BE2C (cell line): ENCODE measurements at places on chromosomes 16 and 17.
A peak's percentile ranks its signal among the peaks of the same experiment; 100 is the strongest.

- DNase-seq: no peak
These were observed 92.5 kb upstream of the RBL2 start for GRCh38 chr16:53341792-53342191.

GRCh38 chr17:77865112-77865611 is 93.3 kb upstream of the TNRC6C start:
- peak; percentile 89 for DNase-seq

GRCh38 chr16:57997528-57998265 is 2.8 kb downstream of the ZNF319 start:
- peak; percentile 9 for DNase-seq

GRCh38 chr16:48117217-48118105 is 38.3 kb downstream of the ABCC12 start:
- DNase-seq: peak; percentile 82

DNA sequence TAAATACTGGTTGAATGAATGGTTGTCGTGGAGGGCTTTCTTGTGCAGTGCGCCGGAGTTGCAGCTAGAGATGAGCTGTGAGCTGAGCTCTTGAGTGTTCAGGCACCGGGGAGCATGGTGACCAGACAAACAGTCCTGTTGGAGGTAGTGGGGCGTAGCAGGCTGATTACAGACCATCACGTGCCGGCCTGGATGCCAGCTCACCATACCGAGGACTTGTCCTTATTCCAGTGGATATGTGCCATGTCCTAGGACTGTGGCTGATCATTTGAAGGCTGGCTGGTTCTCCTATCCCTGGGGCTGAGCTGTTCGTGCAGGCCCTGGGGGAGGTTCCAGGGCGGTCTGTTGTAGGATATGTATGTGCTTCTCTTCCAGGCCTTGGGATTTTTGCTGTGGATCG is 60.0 kb downstream of the ABCC1 start:
- DNase-seq: peak; percentile 83

GRCh38 chr17:39186481-39187002 is 10.9 kb downstream of the CACNB1 start:
- DNase-seq: peak; percentile 47

DNA sequence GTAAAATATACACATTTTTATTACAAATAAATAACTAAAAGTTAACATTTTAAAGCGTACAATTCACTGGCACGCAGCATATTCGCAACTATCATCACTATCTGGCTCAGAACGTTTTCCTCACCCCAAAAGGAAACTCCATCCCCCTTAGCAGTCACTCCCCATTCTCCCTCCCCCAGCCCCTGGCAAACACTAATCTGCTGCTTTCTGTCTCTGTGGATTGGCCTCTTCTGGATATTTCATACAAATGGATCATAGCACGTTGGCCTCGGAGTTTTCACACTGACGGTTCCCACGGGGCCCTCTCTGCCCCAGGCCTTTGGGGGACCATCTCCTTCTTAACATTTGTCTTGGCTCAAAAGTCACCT is 64.6 kb downstream of the RTN4RL1 start:
- no peak for DNase-seq

DNA sequence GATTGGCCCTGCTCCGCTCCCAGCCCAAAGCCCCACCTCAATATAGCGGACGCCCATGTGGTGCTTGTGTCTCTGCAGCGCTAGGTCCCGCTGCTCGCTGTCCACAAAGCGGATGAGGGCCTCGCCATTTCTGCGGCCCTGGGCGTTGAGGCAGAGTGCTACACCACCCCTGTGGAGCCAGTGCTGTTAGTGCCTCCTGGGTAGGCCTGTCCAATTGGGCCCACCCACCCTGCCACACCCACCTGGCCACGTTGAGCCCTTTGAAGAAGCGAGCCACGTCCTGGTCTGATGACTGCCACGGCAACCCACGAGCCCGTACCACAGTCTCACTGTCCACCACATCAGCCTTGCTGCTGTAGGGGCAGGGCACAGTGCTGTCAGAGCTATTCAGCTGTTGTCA is 3.6 kb downstream of the ESRP2 start:
- DNase-seq: no peak

DNA sequence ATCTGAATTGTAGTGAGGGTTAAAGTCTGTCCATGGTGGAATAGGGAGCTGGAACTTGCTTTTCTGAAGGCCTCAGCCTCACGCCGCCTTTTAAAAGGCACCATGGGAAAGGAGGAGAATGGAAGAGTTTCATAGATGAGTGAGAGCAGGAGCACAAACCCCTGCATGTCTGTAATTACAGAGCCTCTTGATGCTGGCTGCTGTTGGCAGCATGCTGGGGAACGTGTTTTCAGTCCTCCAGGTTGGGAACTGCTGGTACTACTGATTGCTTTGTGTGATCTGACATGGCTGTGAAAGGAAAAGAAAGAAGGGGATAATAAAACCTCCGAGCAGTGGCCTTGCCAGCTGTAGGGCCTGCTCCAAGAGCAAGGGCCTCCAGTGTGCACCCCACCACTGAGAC is 16.8 kb upstream of the DYNLL2 start:
- DNase-seq: no peak

GRCh38 chr17:27477050-27477888 is 21.0 kb downstream of the KSR1 start:
- DNase-seq: no peak

DNA sequence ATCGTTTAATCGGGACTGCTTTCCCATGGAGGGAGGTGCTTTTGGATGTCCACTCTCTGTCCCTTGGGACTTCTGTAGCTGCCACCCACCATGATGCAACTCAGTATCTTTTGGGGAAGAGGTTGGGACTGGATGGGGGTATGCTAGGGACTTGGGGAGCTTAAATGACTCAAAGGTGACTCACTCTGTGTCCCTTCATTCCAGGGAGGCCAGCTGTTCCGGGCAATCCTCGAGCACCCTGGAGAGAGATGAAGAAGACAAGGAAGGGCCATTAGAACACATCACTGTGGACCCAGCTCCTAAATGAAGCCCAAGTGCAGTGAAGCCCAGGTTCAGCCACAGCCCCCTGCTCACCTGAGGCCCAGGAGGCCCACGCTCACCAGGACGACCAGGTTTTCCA is 4.6 kb downstream of the COL1A1 start:
- no peak for DNase-seq

GRCh38 chr17:12953156-12953555 is 64.7 kb downstream of the ELAC2 start:
- DNase-seq: no peak

GRCh38 chr17:67625971-67626370 is 91.8 kb upstream of the NOL11 start:
- DNase-seq: no peak

- DNase-seq: no peak
These were observed 51.4 kb downstream of the WSB1 start for GRCh38 chr17:27345141-27345904.

- no peak for DNase-seq
These were observed 5.2 kb downstream of the MYBBP1A start for GRCh38 chr17:4549781-4550533.

DNA sequence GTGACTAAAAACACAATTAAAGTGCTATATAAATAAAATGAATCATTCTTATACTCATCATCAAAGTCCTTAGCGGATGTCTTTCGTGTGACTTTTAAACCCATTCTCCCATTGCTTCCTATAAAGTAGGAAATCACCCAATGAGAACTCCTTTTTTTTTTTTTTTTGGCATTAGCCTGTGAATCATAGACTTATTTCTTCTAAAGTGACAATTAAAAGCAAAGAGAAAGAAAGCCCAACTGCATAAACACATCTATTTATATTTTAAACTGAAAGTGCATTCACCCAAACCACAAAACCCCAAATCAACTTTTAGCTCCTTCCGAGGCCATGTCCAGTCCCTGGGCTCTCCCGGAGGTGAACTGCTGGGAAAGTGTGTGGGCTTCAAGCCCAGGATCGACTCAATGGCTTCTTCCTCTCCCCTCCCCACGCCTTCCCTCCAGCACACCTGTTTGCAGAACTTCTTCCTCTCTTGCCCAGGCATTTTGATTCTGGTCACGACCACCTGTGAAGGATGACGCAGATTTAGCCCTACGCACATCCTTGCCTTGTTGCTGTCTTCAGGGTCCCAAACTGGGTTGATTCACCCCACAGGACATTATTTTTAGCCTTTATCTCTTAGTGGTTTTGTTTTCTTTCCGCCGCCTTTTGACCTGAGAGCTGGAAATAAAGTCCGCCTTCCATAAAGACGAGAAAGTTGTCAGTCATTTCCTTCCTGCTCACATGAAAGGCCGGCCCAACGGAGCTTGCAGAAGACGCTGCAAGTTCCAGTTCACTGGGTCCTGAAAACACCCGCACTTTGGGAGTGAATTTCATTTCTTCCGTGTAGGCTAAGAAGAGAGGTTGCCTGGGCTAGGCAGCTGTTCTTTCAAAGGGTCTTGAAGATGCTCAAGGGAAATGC is 166.8 kb downstream of the MAP2K6 start:
- DNase-seq: no peak

DNA sequence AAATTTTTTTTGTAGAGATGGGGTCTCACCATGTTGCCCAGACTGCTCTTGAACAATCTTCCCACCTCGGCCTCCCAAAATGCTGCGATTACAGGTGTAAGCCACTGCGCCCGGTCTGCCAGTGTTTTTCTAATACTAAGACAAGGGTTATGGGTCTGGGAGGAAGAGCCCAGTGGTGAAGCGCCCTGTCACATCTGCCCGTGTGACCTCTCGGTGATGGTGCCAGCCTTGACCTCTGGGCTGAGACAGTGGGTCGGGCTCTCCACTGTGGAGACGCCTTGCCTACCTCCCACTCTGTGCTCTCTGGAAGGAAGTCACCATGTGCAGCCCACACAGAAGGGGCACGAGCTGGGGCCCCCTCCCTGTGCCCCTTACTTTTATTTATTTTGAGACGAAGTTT is 5.1 kb upstream of the BAIAP2 start:
- no peak for DNase-seq
